ENCODE measurements at places on chromosomes 3 and 15.

DNA sequence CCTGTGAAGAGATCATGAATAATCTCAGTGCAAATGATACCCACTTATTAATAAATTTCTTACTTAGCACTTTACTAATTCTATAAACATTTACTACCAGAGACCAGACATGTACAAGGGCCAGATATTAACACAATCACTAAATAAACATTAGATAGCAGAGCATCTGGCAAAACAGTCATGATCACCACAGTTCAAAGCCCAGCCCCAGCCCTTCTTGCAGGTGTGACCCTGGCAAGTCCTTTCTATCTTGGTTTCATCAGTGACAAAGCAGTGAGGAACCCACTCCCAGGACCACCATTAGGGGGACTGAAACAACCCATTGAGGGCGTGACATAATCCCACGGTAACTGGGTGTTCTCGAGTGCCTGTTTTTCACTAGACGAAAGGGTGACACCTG, 11.6 kb downstream of the ZXDC start:
- DNase-seq: no peak

GRCh38 chr3:160781402-160781801, 25.4 kb downstream of the PPM1L start:
- no peak for DNase-seq

DNA sequence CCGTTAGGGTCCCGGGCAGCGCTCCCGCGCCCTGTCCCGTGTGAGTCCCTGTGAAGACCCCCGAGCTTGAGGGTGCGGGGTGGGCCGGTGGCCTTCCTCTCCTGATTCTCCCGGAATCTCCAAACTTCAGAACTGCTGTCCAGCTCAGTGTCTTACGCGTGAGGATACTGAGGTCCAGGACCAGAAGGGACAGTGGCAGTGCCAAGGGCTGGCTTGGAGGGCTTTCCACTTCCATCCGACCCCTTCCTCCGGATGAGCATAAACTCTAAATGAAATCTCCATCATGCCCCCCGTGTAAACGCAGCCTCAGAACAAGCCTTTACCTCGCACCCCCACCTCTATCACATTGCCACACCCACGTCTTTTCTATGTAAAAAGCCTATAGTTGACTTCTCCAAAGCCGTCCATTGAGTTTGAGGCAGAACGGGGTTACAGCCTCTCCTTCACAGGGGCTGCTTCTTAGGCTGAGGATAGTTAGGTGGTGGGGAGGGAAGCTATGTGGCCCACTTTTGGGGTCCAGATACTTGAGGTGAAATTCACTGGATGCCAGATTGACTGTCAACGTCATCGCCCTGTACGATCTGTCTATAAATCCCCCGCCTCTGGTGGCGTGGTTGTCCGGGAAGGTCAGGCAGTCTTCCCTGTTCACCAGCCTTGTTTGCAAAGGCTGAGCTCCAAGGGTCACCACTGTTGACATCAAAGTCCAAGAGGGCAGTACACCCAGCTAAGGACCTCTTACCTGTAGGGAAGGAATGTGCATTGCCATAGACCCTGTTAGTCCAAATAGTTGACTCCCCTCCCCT, 1.1 kb downstream of the EDEM1 start:
- peak; percentile 29 for DNase-seq

- no peak for DNase-seq
Measured at GRCh38 chr3:176914764-176915163, 282.5 kb downstream of the TBL1XR1 start.
